HFFc6 (cell line): ENCODE measurements at places on chromosomes 12 and 14. TPM values are rescaled to one million over a fixed set of nuclear protein-coding genes. Genes with fewer than 3 reads are reported as not detected.

- peak overlapping the region; percentile 93 for H3K4me3 ChIP-seq
- H3K27ac ChIP-seq, result peak overlapping the region; percentile 88
Measured at GRCh38 chr14:55129428-55130195, 560 bp downstream of the LGALS3 start.

GRCh38 chr12:104682790-104683279, 226.1 kb downstream of the CHST11 start:
- no peaks in the 10 kb centered on the region for H3K36me3 ChIP-seq
- no peak overlapping the region for H3K27ac ChIP-seq
- DNase-seq, result no peak
- peaks cover 14% of the 10 kb centered on the region for H3K4me1 ChIP-seq

- peaks cover 36% of the 10 kb centered on the region for H3K36me3 ChIP-seq
- H3K27ac ChIP-seq, result peak overlapping the region; percentile 51
- peak overlapping the region; percentile 53 for H3K4me3 ChIP-seq
- H3K4me1 ChIP-seq, result peaks cover 65% of the 10 kb centered on the region
Measured at GRCh38 chr14:71487941-71488340, 444.3 kb upstream of the RGS6 start.

Gene SLCO1A2
- total RNA-seq, result 0.45 TPM in 1 of 3 replicates, not detected in the others

- no peaks in the 10 kb centered on the region for H3K4me1 ChIP-seq
- no peak overlapping the region for H3K4me3 ChIP-seq
- H3K27me3 ChIP-seq, result peaks cover 2% of the 10 kb centered on the region; the same call in 1 of the 2 replicates
- DNase-seq, result no peak
- no peaks in the 10 kb centered on the region; the same call in 1 of the 2 replicates for H3K36me3 ChIP-seq
Measured at GRCh38 chr14:104349950-104350349, 211.6 kb downstream of the KIF26A start.

DNA sequence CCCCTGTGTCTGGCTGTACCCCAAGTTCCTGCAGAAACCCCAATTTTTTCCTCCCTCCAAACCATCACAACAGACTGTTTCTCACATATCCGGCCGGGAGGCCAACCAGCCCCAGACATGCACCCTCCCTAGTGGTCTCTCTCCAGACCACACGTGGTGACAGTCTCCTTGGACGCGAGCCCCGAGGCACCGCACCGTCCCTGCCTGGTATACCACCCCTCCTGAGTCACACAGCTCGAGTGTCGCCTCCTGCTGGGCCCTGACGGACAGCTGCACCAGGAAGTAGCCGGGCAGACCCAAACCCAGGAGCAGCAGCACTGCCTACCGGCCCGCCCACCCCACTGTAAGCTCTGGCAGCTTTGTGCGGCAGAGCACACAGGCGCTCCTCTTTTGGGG, 97.4 kb downstream of the RFLNA start:
- DNase-seq, result peak; percentile 48
- peaks cover 71% of the 10 kb centered on the region for H3K4me1 ChIP-seq
- H3K4me3 ChIP-seq, result peak overlapping the region; percentile 96; the same call in 1 of the 2 replicates
- H3K36me3 ChIP-seq, result peaks cover 25% of the 10 kb centered on the region
- H3K27ac ChIP-seq, result peak overlapping the region; percentile 97

Gene DUSP16
- 6.7 to 8.9 TPM (median 7.1 TPM) in 3 replicates for total RNA-seq

DNA sequence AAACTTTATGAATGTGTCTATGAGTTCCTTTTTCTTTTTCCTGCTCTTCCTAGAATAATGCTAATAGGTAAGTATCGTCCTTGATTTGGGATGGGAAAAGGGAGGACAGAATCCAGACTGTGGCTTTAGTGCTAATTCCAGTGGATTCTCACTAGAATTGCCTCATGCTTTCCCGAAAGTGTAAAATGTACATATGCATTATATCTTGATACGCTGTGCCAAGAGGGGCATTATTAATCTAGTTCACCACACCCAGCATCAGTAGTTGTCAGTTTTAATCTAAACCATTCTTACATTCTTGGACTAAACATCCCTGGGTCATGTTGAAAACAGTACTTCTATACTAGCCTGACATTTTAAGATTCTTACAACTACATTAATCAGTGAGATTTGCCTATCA, 49.3 kb downstream of the GCH1 start:
- no peaks in the 10 kb centered on the region for H3K4me1 ChIP-seq
- no peak overlapping the region for H3K27ac ChIP-seq
- H3K27me3 ChIP-seq, result peaks cover 13% of the 10 kb centered on the region
- no peak overlapping the region for H3K4me3 ChIP-seq

Gene NAA30
- 17.5 to 21.6 TPM (median 20.5 TPM) in 3 replicates for total RNA-seq
